ENCODE measurements at places on chromosomes 3 and 15.

DNA sequence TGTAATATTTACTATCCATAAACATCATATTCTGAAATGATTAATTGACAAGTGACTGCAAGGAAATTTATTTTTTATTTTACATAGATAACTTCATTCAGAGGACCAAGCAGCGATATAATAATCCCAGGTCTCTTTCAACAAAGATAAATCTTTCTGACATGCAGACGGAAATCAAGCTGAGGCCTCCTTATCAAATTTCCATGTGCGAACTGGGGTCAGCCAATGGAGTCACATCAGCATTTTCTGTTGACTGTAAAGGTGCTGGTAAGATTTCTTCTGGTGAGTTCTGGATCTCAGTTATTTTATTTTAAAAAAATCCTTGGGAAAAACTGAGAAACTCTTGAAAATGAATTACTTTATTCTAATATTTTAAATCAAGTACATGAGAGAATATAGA lies 23.3 kb downstream of the SEC22A start:
- DNase-seq, result no peak

GRCh38 chr15:75361989-75362641 lies 6.3 kb downstream of the MAN2C1 start:
- DNase-seq, result no peak

- no peak for DNase-seq
Measured at GRCh38 chr3:70885636-70886035, 573.2 kb upstream of the MDFIC2 start.

DNA sequence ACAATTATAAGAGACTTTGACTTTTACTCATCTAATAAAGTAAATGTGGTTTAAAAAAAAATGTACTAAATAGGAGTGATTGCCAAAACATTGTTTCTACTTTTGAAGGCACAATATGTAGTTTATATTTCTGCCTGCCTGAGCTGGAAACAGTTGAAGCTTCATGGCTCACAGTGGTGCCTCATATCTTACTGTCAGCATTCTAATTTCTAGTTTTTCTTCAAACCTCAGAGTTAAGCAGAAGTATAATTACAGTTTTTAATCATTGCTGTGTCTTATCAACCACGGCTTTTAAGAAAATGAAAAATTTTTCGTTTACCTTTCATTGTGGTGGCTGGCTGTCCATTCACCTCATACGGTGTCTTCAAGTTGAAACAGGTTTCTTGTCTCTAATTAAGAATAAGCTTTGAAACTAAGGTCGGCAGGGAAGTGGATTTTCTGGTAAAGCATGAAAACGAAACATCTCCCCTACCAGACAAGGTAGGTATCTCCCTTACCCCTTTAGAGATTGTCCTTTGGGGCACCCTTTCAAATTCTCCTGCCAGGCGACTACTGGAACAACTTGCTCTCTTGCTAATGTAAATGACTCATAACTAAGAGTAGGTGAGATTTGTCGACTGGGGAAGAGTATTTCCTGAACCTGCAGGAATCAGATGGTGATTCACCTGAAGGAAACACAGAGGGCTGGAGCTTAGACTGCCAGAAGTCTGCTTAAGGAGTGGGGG lies at the start of gene GPR87:
TSS of gene GPR87 (minus strand) at position 554 of the 725 bp plus-strand sequence. CDS start 16,720 bp downstream, outside the sequence.
- no peak for DNase-seq
